ENCODE measurements at places on chromosomes 13 and 19.

GRCh38 chr19:8609279-8610040 is 1.1 kb downstream of the ADAMTS10 start:
- DNase-seq, result no peak

DNA sequence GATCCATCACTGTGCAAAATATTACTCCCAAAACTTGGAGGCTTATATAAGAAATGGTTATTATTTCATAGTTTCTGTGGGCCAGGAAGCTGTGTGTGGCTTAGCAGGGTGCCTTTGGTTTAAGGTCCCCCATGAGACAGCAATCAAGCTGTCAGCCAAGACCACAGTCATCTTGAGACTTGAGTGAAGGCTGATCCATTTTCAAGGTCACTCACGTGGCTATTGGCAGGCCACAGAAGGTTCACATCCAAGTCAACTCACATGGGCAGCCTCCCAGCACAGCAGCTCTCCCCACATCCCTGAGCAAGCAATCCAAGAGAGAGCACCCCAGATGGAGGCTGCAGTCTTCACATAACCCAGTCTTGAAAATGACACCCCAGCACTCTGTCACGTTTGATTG is 537.4 kb downstream of the MYO16 start:
- DNase-seq, result no peak

GRCh38 chr13:109214393-109214792 is 572.0 kb downstream of the IRS2 start:
- DNase-seq, result no peak

DNA sequence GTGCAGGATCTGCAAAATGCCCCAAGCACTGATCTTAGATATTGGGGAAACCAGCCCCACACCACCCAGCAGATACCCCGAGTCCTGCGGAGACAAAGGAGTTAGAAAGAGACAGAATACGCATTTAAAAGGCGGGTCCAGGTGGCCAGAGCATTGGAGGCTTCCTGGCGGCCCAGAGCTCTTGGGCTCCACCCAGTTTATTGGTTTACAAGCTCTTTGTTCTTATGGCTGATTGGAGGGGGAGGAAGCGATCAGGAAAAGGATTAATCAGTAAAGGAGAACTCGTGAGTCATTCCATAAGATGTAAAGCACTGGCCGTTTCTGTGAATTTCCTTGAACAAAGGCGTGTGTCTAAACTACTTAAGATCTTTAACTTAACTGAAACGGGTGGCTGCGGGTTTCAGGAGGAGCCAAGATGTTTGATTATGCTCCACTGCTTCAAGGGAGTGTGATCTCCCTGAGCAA is 926 bp downstream of the ZNF587 start:
- DNase-seq, result no peak

GRCh38 chr19:38970664-38971532 is 4.6 kb downstream of the FBXO17 start:
- DNase-seq, result peak; percentile 45

- no peak for DNase-seq
Observed at GRCh38 chr13:30645629-30646028, 27.9 kb downstream of the USPL1 start.

- DNase-seq, result no peak
Observed at GRCh38 chr13:46006688-46007452, 45.7 kb downstream of the ZC3H13 start.

GRCh38 chr19:40862785-40863184 is 12.5 kb upstream of the CYP2A6 start:
- peak; percentile 15 for DNase-seq

DNA sequence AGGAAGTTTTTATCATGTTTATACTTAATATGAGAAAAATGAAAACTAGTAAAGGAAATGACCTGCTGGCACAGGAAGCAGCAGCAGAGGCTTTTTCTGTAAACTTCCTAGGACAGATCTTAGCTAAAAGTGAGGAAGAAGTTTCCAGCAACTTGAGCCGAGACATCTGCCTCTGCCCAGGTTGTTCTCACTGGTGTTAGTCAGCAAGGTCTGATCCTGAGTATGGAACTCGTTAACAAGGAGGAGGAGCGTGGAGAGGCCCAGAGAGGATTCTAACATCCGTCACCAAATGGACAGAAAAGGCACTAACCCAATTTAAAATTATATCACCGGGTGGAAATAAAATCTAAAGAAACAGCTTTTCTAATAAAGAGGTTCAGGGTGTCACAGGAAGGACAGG is 43.6 kb downstream of the PHF11 start:
- no peak for DNase-seq

- DNase-seq, result no peak
Observed at GRCh38 chr13:74794582-74794981, 660.4 kb upstream of the KLF12 start.

- no peak for DNase-seq
Observed at GRCh38 chr13:99704390-99704789, 203.1 kb downstream of the TM9SF2 start.

Measured in GM04503 (cell line).